ENCODE measurements at places on chromosomes 7 and 10.

DNA sequence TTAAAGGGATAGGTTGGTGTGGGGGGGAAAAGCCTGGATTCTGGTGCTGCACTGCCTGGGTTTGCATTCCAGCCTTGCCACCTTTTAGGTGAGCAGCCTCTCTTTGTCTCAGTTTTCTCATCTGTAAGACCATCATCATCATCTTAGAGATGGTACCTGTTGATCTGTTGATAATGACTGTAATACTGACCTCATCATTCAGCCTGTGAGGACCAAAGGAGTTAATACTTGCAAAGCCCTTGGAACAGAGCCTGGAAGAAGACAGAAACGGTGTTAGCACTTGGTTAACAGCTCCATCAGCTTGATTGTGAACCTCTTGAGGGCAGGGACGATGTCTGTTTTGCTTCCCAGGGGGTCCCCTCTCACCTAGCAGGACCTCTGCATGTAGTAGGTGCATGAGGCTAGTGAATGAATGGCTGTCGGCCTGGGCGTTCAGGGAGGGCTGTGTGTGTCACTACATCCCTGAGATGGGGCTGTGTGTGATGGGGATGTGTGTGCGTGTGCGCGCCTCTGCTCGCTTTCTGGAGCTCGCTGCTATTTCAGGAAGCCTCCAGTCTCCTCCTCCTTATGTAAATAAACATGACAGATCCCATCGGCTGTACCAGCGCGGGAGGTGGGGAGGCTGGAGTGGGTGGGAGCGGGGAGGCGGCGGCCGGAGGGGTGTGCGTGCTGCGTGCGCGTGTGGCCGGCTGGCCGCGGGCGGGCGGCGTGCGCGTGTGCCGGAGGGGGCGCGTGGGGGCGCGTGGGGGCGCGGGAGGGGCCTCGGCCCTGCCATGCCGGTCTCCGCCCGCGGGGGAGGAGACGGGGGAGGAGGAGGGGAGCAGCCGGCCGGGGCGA lies 61.2 kb downstream of the NEURL1 start:
- peak; percentile 63 for DNase-seq

- DNase-seq, result no peak
Observed at GRCh38 chr7:47553309-47553708, 28.6 kb downstream of the TNS3 start.

DNA sequence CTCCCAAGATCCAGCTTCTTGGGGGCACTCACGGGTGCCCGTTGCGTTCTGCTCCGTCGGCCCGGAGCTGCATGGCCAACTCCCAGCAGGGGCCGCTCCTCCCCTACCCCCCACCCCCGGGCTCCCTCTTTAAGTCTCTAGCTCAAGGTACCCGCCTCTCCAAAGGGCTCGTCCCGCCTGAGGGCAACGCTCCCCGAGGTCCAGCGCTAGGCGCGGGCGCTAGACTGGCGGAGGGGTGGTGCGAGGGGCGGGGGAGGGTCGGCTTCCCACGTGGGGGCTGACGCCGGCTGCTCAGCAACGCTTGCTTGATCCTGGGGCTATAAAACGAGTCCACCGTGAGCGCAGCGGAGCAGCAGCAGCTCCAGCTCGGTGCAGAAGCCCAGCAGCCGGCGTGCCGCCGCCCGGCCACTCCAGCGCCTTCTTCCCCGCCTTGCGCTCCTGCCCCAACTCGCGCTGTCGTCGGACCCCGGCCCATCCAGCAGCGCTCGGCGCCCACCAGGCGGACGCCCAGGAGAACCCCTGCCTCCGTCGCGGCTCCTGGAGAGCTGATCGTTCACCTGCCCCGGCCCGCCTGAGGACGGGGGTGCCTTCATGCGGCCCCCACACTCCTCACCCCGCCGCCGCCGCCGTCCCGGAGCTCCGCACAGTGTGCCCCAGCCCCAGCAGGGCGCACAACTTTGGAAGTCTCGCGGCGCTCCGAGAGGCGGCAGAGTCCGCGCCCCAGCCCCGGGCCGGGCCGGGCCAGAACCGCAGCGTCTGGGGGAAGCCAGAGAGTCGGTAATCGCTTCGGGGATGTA lies at the start of gene ADRA2A:
TSS of gene ADRA2A (plus strand) at position 348 of the 797 bp plus-strand sequence. CDS start 968 bp downstream, outside the sequence.
- DNase-seq, result peak; percentile 52

DNA sequence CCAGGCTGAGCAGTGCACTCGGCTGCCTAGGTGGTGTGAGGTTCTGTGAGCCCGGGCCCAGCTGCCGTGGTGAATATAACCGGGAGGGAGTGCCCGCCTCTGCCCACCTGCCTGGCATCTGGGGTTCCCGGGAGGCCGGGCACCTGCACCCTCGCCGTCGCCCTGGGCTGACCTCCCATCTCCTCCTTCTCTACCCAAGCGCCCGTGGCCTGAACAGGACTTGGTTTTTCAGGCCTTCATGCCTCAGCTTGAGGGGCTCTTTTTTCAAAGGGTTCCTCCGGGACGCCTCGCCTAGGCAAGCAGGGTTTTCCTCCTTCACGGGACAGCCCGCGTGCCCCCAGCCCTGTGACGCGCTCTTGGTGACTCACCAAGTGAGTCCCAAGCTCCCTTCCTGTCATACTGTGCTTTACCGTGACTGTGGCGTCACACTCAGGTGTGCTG lies 9.9 kb downstream of the INPP5A start:
- no peak for DNase-seq

DNA sequence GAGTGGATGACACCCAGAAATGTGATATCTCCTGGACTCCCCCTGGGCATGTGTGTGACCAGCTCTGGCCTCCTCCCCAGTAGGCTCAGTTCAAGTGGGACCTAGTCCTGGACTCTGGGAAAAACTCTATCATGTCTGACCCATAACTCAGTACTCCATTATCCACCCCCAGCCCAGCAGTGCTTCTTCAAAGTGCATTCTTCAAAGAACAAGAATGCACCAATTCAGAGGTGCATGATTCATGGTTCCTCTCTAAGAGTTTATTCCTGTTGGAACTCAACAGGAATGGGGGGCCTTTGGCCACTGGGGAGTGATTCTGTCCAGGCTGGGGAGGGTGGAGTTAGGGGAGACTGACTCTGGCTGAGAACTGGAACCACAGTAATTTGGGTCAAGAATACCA lies 173.6 kb upstream of the CXCL12 start:
- DNase-seq, result no peak

- no peak for DNase-seq
Observed at GRCh38 chr10:33803248-33803647, 468.8 kb upstream of the NRP1 start.

- no peak for DNase-seq
Observed at GRCh38 chr10:114749510-114749909, 72.1 kb upstream of the FHIP2A start.

DNA sequence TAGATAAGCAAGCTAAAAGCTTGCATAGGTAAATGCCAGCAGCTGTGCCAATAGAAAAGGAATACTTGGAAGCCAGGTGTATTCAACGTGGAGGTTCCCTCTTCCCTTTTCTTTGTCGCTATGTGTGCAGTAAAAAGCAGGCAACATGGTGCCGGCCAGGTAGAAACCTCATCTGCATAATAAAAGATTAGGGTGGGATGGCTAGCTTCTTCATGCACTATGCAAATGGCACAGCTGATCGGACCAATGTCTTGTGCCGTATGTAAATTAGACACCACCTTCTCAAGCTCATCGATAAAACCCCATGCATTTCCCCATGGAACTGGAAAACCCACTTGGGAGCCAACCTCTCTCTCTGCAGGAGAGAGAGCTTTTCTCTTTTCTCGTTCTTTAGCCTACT lies 150.9 kb upstream of the FOXK1 start:
- DNase-seq, result no peak

- DNase-seq, result no peak
Observed at GRCh38 chr7:44313621-44314031, 11.8 kb downstream of the CAMK2B start.

DNA sequence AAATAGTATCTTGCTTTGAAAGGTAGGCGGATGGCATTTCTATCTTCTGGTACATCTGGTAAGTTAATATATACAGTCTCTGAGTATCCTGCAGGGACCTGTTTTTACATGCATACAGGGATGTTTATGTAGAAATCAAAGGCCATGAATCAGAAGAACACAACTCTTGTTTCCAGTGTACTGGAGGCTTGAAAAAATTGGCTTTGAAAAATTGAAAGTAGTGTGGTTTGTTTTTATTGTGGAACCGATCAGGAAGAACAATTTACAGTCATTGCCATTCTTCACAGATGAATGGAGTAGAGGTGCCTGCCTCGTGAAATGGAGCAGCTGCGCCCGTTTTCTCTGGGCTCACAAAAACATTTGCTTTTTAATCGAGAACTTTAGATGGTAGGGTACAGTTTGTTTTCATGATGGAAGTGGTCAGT lies 54.0 kb upstream of the RPA3 start:
- no peak for DNase-seq

DNA sequence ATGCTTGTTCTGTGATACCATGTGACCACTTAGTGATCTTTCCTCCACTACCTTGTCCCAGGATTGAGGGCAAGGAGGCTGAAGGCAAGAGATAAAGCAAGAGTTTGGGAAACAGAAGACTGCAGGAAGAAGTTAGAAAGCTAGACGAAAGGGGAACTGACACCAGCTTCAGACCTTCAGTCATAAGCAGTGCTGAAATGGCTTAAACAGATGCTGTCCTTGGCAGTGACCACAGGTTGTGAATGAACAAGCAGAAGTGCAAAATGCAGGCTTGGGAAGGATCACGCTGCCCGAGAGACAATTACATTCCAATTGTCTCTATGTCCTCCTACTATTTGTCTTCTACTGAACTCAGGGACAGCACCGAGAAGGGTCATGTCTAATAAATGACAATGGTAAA lies 704.9 kb upstream of the AUTS2 start:
- DNase-seq, result no peak

DNA sequence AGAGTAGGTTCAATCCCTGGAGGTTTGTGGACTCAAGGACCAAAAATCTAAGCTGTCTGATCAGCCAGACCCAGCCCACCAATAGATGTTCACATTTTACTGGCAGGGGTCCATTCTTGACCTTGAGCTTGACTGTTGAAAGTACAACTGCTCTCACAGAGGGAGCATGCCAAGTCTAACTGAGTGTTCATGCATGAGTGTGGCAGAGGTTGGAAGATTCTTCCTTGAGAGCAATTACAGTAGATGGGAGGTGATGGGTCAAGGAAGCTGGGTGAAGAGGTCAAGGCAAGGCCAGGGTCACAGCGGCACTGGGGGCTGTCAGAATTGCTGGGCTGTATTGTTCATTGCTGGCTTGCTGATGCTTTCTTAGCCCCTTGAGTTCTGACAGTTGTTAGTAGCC lies 202.8 kb upstream of the SVIL start:
- no peak for DNase-seq

- no peak for DNase-seq
Observed at GRCh38 chr7:24017519-24017918, 266.5 kb upstream of the NPY start.

DNA sequence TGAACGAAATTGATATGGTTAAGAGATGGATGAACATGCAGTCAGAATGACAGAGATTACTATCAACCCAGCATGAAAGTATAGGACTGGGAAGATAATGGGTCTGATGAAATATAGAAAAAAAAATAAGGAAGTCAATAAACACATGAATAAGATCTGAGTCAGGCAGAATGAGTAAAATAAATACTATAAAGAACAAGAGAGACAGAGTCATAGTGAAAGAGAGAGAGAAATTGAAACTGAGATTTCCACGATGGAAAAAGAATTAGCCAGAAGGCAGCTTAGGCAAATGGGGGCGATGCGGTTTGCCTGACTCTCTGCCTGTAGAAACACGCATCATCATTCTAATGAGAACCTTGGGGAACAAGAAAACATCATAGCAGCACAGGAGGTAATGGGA lies 26.6 kb downstream of the SEMA3D start:
- no peak for DNase-seq

GRCh38 chr10:58237014-58237834 lies 30.5 kb downstream of the IPMK start:
- no peak for DNase-seq

DNA sequence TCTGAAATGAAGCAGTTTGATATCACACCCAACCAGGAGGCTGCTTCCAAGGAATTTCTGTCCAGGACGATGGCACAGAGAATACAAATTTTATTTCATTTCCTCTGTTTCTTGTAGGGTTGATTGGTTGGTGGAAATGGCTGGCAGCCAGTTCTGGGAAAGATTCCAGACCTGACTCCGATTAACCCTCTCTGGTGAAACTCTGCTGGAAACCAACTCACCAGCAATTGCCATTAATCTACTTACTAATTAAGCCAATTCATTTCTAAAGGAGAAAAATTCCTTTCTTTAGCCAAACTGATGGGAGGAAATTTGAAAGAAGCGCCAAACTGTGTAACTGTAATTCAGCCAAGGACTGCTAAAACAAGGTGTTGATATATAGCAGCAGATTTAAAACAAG lies 10.7 kb downstream of the PTF1A start:
- no peak for DNase-seq

- no peak for DNase-seq
Observed at GRCh38 chr10:61973906-61974305, 72.4 kb downstream of the ARID5B start.

GRCh38 chr7:44056681-44057080 lies 8.7 kb downstream of the PGAM2 start:
- no peak for DNase-seq

DNA sequence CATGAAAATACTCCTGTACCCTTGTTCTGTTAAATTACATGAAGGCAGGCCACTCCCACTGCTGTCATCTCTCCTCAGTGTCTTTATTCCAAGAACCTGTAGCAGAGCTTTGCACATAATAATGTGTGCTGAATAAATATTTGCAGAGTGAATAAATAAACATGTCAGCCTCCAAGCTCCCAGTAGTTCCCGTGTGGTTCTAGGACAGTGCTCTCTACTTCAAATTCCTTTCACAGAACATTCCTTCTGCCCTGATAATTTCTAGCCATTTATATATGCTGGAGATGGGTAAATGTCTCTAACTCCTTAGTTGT lies 20.3 kb upstream of the HYAL4 start:
- no peak for DNase-seq

DNA sequence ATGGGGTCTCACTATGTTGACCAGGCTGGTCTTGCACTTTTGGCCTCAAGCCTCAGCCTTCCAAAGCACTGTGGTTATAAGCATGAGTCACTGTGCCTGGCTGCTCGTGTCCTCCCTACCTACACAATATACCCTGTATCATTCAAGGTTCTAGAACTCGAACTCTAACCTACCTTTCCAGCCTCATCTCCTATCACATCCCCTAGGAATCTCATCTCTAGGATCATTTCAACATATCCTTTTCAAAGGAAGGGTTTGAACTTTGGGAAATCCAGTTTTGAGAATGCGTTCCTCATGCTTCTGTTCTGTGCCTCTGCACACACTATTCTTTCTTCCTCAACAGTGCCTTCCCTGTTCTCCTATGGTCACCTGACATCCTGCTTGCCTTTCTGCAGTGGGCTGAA lies 87.8 kb upstream of the RHEB start:
- no peak for DNase-seq
